Smooth muscle cell of the umbilical artery (primary cell): ENCODE measurements at places on chromosomes 4 and X. TPM values are rescaled to one million over a fixed set of nuclear protein-coding genes. Genes with fewer than 3 reads are reported as not detected.

The LRIT3 gene
- under 0.01 and 0.05 TPM in 2 replicates for total RNA-seq

The SPINK2 gene
- not detected in 2 replicates for total RNA-seq

The GPR173 gene
- total RNA-seq = 2.4 and 8.4 TPM in 2 replicates

The PAGE2 gene
- not detected in 2 replicates for total RNA-seq

The TAF7L gene
- 0.59 and 0.65 TPM in 2 replicates for total RNA-seq

The GPR82 gene
- total RNA-seq = not detected in 2 replicates

The IL2 gene
- not detected in 2 replicates for total RNA-seq

The ENAM gene
- total RNA-seq = not detected in 2 replicates

The GLOD5 gene
- total RNA-seq = not detected in 2 replicates

The CYP4V2 gene
- 14.9 and 16.3 TPM in 2 replicates for total RNA-seq

The DMP1 gene
- total RNA-seq = not detected in 2 replicates

The IDH3G gene
- 46.9 and 57.2 TPM in 2 replicates for total RNA-seq

The PRR32 gene
- total RNA-seq = not detected in 2 replicates

The RFC1 gene
- 41.6 and 58.8 TPM in 2 replicates for total RNA-seq

The GYPE gene
- total RNA-seq = 0.30 and 0.37 TPM in 2 replicates

The PDZD4 gene
- total RNA-seq = under 0.01 and 0.18 TPM in 2 replicates

The MEPE gene
- total RNA-seq = not detected in 2 replicates

The VEGFC gene
- total RNA-seq = 31.5 and 76.2 TPM in 2 replicates

The ITGB1BP2 gene
- total RNA-seq = 4.2 and 6.0 TPM in 2 replicates

The FAM184B gene
- 0.05 TPM in 1 of 2 replicates, not detected in the other for total RNA-seq

The ETDA gene
- total RNA-seq = not detected in 2 replicates

The VEGFD gene
- 0.09 and 0.30 TPM in 2 replicates for total RNA-seq

The ZCCHC4 gene
- total RNA-seq = 14.3 and 16.7 TPM in 2 replicates

The MCF2 gene
- 0.09 TPM in 1 of 2 replicates, not detected in the other for total RNA-seq

The FGFBP2 gene
- not detected in 2 replicates for total RNA-seq

The TMEM271 gene
- total RNA-seq = not detected in 2 replicates

The USP17L29 gene
- total RNA-seq = not detected in 2 replicates

The HERC5 gene
- total RNA-seq = 0.59 and 0.69 TPM in 2 replicates

The DGKK gene
- total RNA-seq = not detected in 2 replicates

The GSPT2 gene
- total RNA-seq = 4.8 and 8.4 TPM in 2 replicates

The TMSB15C gene
- 3.6 TPM in 2 replicates for total RNA-seq

The FGA gene
- total RNA-seq = not detected in 2 replicates

The SSX2 gene
- total RNA-seq = not detected in 2 replicates

The LDB2 gene
- total RNA-seq = 3.3 and 4.8 TPM in 2 replicates

The GRIA2 gene
- total RNA-seq = not detected in 2 replicates

The GUCY1B1 gene
- 4.9 and 11.9 TPM in 2 replicates for total RNA-seq

The PAGE5 gene
- total RNA-seq = not detected in 2 replicates

The IL2RG gene
- not detected in 2 replicates for total RNA-seq

The TKTL2 gene
- not detected in 2 replicates for total RNA-seq

The PF4V1 gene
- 0.78 and 9.2 TPM in 2 replicates for total RNA-seq

The SPANXA2 gene
- total RNA-seq = not detected in 2 replicates

The SRPX2 gene
- total RNA-seq = 122 and 176 TPM in 2 replicates

The TEX13B gene
- total RNA-seq = not detected in 2 replicates

The MAOA gene
- 2.1 and 3.9 TPM in 2 replicates for total RNA-seq

The CENPVL3 gene
- total RNA-seq = not detected in 2 replicates

The ART3 gene
- not detected in 2 replicates for total RNA-seq

The PHF8 gene
- 18.4 and 29.2 TPM in 2 replicates for total RNA-seq

The UNC5C gene
- not detected in 2 replicates for total RNA-seq

The TMEM154 gene
- total RNA-seq = 4.8 and 9.8 TPM in 2 replicates

The APLN gene
- 0.51 and 1.2 TPM in 2 replicates for total RNA-seq

The TMEM129 gene
- 51.2 and 59.1 TPM in 2 replicates for total RNA-seq

The MAPK10 gene
- total RNA-seq = 3.6 and 4.2 TPM in 2 replicates

The AFF1 gene
- total RNA-seq = 11.0 and 19.1 TPM in 2 replicates

The RNF212 gene
- total RNA-seq = 0.92 and 1.8 TPM in 2 replicates
